ENCODE measurements at places on chromosomes 7 and 10.

- DNase-seq, result no peak
Observed at GRCh38 chr7:39979406-39980073, 29.5 kb downstream of the CDK13 start.

- DNase-seq, result no peak
Observed at GRCh38 chr7:66747385-66747784, 6.9 kb downstream of the RABGEF1 start.

DNA sequence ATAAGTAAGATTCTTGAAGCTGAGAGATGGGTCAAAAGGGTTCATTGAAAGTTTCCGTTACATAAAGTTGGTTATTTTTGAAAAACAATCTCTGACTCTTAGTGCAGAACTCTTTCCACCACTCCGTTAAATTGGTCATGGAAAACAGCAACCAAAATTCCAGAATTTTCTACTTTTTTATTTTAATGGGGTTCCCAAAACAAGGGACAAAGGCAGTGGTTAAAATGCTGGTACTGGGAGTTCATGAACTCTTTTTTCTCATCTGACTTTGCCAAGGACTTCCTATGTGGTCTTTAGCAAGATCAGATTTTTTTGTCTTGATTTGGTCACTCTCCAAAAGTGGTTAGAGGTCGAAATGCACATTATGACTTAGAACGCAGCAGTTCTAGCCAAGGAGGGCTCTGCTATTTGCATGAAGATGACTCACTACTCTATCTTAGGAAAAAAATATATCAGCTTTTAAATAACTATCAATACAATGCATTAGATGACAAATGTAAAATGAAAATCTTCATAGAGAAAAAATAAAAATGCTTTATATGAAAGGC is 145.7 kb downstream of the REEP3 start:
- DNase-seq, result no peak

DNA sequence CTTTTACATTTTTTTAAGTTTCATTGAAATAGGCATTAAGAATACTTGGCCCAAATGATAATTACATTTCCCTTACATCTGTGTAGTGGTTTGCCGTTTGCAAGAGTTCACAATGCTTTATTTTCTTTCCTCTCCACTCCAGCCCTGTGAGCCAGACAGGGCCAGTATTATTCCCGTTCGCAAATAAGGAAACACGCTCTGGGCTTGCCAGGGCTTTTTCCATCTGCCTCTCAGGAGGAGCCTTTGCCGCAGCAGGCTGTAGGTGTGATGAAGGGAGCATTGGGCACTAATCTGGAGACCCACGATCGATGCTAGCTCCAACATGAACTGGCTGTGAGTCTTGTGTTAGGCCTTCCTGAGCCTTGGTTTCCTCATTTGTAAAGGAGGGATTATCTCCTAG is 154.4 kb downstream of the GALNT17 start:
- no peak for DNase-seq

DNA sequence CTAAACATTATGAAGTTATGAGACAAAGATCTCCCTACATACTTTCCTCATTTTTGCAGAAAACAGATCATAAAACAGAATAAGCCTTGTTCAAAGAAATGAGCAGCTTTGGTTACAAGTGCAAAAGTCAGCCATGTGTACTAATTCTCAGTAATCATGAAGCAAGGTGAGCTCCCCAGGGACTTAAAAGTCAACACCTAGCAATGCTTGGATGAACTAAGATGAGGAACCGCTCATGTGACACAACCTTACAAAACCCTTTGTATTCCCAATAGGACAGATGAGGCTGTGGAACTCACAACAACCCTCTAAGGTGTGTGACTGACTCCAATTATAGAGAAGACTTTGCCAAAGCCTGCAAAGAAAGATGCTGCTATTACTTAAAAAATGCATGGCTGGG is 154.5 kb downstream of the SLC25A13 start:
- no peak for DNase-seq

GRCh38 chr10:4532011-4532410 is 294.0 kb upstream of the AKR1E2 start:
- DNase-seq, result no peak

All from stimulated activated CD8-positive, alpha-beta memory T cell treated with anti-CD3 and anti-CD28 coated beads, Interleukin-4, amount 100 ng/mL, for 1 hour (primary cell).